ENCODE measurements at places on chromosomes 11 and 22.

DNA sequence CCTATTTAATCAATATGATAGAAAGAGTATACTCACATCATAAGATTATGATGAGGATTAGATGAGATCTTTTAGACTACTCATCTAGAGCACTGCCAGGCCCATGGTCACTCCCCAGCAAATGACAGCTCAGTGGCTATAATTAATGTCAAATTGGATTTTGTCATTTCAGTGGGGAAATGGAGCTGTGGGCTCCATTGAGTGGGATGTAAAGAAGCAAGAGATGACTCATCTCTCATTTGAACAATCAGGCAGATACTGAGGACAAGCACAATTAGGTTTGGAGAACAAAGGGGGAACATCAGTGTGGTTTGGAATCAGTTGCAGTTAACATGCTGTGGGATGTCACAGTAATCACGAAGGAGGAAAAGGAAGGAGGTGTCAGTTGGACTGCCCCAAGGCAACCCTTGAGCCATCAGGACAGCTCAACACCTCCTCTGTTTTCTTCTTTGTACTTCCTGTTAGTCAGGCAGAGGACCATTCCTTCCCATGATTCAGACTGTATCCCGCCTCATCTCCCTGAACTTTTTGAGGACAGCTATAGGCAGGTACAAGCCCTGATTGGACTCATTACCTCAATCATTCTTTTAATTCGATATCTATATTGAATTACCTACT lies 473.7 kb upstream of the ISX start:
- no peak for DNase-seq

- no peak for DNase-seq
These were observed 3.9 kb downstream of the SCARF2 start for GRCh38 chr22:20433686-20434241.

GRCh38 chr11:79122759-79123158 lies 318.1 kb downstream of the TENM4 start:
- no peak for DNase-seq

DNA sequence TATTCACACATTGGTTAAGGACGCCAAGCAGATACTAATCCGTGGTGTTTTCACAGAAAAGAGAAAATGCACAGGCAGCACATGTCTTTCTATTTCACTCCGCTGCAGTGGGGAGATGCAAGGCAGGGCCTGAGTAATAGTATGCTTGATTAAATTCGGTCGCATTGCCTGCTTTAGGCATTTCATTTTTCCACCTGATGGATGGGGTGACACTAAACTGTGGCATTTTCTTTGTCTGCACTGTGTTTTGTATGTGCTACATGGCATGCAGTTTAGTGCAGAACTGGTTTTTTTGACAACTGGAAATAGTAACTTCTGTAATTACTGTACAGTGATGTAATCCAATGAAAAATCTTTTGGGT lies 94.9 kb downstream of the SLC17A6 start:
- DNase-seq: no peak

GRCh38 chr11:78138694-78139421 lies 568 bp downstream of the ALG8 start:
- no peak for DNase-seq

DNA sequence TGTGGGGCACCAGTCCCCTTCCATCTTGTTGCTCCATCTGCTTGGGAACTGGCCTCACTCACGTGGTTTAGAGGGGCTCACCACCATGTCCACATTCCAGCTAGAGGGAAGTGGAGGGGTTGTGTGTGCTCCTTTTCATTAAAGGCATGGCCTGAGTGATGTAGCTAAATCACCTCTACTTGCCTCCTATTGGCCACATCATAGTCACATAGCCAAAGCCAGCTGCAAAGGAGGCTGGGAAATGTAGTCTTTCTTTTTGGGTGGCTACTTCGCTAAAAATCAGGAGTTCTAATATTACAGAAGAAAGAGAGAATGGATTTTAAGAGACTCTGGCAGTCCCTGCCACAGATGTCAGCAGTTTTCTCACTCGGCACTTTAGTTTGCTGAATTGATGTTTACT lies 63.0 kb upstream of the ALX4 start:
- no peak for DNase-seq

- DNase-seq: no peak
These were observed 74.4 kb upstream of the NTM start for GRCh38 chr11:131295986-131296385.

DNA sequence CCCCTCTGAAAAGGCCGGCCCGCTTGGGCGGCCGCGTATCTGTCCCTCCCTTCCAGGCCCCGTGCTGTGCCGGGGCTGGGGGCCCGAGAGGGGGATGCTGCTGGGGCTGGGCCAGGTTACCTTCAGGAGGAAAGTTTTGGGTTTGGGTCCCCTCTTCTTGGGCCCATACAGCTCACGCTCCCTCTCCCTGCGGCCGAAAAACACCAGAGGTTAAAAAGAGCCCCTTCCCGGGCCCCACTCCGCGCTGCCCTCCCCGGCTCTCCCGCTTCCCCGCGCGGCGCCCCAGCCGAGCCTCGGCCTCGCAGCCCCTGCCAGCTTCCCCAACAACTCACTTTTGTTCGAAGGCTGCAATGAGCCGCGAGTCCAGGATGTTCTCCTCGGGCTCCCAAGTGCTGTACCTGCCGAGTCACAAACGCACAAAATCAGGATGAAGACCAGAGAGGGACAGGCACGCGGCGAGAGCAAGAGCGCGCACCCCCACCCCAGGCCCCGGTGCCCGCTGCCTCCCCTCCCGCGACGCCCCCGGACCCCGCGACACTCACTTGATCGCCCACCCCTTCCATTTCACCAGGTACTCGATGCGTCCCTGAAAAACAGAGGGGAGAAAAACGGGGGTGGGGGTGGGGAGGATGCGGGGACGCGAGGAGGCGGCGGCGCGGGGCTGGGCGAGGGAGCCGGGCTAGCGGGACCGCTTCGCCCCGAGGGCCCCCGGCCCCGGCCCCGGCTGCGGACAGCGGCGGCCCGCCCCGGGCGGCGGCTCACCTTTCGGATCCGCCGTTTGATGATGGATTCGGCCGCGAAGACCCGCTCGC lies 450 bp downstream of the CBX6 start:
- no peak for DNase-seq

DNA sequence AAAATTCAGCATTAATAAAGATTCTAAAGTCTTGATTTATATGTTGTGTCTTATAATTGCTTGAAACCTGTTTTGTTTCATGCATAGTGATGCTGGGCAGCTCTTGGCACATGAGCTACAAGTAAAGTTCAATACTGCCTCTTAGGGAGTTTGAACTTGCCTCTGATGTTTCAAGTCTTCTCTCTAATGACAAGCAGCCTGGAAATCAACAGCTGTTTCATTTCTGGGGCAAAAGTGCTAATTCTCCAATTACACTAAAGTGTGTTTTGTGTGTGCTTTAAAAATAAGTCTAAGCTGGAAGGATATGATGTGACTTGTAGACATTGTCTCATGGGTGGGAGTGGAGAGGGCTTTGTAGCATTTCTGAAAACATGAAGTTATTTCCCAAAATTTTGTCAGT lies 23.7 kb upstream of the SESN3 start:
- DNase-seq: no peak

GRCh38 chr22:46536537-46537224 lies 739 bp downstream of the CELSR1 start:
- no peak for DNase-seq

GRCh38 chr11:102546427-102546826 lies 15.9 kb upstream of the MMP7 start:
- DNase-seq: no peak

DNA sequence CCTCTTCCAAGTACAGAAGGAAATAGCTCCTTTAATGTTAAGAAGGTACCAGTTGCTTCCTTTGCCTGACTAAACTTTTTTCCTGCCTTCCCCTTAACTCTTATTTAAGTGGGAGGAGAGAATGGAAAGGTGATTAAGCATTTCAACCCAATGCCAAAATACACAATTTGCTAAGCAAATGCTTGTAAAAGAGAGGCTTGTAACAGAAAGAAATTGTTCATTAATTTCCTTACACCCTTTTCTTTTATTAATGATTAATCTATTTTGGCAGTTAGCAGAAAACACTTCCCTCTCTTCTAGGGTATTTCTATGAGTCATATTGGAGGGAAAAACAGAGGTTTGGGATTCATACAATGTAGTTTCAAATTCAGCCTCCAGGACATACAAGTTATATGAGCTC lies 427.6 kb upstream of the FAT3 start:
- DNase-seq: no peak

GRCh38 chr11:61007956-61008896 lies 36.7 kb downstream of the CD6 start:
- DNase-seq: no peak

DNA sequence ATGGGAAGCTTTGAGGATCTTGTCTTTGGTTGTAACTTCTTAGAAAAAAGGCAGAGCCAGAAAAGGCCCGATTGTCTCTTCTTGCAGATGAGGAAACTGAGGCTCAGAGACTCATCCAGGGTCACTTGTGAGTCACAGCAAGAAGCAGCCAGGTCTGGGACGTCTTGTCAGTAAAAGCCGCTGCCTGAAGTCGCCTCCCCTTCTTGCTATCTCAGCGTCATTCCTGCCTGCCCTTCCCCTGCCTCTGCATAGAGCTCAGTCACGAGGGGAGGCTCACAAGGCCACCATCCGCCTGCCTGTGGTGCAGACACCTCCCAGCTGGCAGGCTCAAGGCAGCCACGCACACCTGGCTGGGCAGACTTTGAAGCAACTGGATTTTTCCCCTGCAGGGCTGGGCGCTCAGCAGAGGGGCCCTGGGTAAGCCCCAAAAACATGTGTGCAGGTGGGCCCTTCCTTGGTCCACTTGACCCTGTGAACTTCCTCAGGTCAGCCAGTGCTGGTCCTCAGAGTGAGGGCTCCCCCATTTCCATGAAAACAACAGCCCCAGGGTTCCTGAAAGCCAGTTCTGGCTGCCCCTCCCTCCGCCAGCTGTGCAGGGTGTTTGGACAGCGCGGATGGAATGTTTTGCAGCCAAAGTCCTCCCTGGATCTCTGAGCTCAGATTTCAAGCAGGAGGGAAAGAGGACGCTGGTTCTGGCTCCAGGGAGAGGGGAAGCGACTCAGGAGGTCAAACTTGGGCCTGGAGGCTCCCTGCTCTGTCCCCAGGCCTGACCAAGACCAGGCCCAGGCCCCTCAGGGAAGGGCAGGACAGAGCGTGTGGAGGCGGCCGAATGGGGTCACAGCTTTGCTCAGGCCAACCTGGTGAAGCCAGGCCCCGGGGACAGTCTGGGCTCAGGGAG lies 6.0 kb upstream of the RAB3IL1 start:
- no peak for DNase-seq

GRCh38 chr11:44766972-44767278 lies 40.2 kb downstream of the TSPAN18 start:
- DNase-seq: no peak

DNA sequence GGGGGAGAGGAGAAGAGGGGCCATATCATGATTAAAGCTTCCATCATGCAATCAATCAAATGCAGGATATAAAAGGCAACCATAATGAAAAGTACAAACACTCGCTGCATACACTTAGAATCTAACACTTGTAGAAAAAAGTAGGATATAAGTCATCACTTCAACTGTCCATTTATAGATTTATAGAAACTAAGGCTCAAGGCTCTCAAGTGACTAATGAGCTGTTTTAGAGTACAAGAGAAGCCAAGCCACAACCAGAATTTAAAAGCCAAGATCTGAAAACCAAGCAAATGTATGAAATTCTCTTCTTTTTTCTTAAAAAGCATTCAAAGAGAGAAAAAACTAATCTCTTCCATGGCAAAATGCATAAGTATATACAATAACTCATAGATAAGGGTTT lies 160.2 kb upstream of the BLID start:
- DNase-seq: no peak

DNA sequence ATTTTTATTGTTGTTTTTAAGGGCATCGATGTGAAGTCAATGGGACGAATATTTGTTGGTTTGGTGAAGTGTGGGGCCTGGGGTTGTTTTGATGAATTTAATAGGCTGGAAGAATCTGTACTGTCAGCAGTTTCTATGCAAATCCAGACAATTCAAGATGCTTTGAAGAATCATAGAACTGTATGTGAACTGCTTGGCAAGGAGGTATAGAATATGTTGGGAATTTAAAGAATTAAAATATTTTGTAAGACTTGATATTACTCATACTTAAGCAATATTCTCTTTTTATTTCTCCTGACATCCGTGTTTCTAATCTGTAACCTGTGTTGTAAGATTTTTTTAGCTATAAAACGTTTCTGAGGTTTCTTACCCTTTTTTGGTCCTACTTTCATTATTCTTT lies 61.6 kb downstream of the DYNC2H1 start:
- no peak for DNase-seq

GRCh38 chr11:119473226-119473625 lies 50.3 kb upstream of the THY1 start:
- no peak for DNase-seq

- no peak for DNase-seq
These were observed 5.3 kb downstream of the LZTR1 start for GRCh38 chr22:20987375-20987774.

DNA sequence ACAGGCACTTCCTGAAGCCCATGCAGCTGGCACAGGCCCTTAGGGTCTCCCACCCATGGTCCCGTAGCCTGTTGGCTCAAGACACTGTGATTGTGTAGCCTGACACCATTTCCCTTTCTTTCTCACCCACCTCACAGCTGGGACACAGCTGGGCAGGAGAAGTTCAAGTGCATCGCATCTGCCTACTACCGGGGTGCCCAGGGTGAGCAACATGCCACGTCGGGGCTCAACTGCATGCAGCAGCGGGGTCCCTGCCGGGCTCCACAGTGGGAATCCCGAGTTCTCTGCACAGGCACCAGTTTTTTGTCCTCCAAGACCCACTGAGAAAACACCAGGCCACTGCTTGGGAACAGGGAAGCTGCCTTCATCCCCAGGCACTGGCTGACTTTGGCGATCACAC lies 10.6 kb downstream of the RAB36 start:
- DNase-seq: no peak

DNA sequence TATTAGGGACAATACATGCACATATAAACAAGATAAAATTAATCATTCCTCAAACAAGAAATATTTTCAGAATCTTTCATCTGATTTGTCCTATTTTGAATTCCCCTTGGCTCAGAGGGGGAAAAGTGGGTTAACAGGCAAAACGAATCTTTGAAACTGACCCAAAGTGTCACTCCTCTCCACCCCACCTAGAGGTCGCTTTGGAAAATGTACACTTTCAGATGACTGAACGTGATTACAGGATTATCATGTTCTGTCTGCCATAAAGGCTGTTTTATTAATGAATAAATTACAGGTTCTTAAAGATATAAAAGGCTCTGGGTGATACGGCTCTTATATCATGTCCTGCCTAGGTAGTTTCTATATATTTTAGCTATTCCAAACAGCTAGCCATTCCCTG lies 1735.0 kb downstream of the LRRC4C start:
- DNase-seq: no peak

GRCh38 chr11:1342946-1343345 lies 33.5 kb upstream of the TOLLIP start:
- no peak for DNase-seq

- no peak for DNase-seq
These were observed 472.6 kb downstream of the NELL1 start for GRCh38 chr11:21142007-21142406.

DNA sequence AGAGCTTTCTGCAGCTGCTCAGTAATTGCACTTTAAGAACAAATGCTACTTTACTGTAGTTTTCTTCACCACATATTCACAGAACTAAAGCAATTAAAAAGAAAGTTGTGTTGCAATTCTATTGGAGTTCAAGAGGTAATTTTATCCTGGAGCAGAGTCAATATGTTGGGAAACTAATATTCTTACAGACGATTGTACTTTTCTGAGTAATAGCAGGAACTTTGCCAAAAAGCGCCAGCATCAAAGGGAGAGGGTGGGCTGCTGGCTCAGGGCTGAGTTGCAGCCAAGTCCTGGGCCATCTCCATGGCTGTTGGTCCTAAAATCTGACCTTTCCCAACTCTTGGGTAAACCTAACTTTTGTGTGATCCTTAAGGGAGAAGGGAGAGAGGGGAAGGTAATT lies 73.6 kb upstream of the MYO18B start:
- no peak for DNase-seq

- DNase-seq: no peak
These were observed 119.9 kb upstream of the RASSF10 start for GRCh38 chr11:12889243-12889642.

All from GM12891 (cell line).